ENCODE measurements at places on chromosomes 16 and 17.

DNA sequence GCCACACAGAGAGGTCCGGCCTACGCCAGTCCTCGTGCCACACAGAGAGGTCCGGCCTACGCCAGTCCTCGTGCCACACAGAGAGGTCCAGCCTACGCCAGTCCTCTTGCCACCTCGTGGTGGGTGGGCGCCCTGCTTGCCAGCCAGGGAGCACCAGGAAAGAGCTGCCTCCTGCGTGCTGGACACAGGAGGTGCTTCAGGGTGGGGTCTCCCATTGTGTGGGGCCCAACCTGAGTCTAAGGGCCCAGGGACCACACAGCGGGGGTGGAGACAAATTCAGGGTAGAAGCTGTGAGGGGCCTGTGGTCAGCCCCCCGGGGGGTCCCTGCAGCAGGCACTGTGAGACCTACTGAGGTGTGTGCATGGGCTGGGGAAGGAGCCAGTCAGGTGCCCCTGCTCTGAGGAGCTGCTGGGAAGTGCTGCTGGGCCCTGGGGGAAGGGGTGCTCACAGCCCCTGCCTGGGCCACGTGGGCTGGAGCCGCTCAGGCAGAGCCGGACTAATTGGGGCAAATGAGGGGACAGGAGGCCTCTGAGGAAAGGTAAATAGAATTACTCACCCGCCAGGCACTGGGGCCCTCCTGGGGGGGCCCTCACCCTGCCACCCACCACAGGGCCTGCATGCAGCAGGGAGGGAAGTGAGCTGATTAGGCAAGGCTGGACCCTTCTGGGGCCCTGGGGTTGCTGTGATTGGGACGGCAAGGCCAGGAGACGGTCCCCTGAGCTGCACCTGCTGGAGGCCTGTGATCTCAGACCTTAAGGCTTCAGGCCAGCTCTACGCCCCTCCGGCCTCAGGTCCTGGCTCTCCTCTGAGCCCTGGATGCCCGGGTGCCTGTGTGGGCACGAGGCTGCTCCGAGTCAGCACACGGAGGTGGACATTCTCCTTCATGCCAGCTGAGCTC, 11.0 kb downstream of the GCGR start:
- no peak for DNase-seq

- no peak for DNase-seq
These were observed 185.9 kb downstream of the RGS9 start for GRCh38 chr17:65323049-65323448.

GRCh38 chr16:54145881-54146280, 140.7 kb downstream of the IRX3 start:
- no peak for DNase-seq

GRCh38 chr17:45388604-45389325, 43.9 kb downstream of the ARHGAP27 start:
- DNase-seq = no peak

DNA sequence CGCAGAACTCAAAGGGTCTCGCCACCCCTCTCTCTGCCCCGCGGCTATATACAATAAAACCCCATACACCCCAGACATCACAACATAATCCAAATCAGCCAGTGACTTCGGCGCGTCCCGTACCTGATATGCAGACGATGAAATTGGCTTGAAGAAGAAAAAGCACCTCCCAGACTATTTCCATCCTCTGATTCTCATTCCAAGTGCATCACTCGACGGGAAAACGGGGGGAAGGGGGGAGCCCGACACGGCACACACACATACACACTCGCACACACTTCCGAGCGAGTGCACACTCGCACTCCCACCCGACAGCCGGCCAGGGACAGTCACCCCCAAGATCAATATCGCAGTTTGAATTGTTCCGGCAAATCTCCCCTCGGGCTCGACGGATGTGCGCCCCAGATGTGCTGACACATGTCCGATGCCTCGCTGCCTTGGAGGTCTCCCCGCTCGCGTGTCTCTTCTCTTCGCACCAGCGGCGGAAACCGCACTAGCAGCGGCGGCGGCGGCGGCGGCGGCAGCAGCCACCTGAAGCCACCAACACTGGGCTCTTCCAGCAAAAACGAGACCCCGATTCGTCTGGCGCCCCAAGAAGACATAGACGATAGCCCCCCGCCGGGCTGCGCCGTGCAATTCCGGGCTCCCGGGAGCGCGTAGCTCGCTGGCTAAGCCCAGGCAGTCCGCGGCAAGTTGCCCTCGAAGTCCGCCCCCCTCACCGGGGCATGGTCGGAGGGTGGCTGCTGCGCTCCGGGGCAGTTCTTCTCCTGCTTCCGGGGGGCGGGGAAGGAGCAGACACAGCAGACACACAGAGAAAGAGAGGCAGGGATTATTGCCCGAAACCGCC, 688 bp downstream of the CA10 start:
- no peak for DNase-seq

GRCh38 chr17:63571632-63572310, 21.5 kb downstream of the DCAF7 start:
- DNase-seq = no peak

GRCh38 chr17:17500999-17501605, 4.9 kb upstream of the RASD1 start:
- no peak for DNase-seq

DNA sequence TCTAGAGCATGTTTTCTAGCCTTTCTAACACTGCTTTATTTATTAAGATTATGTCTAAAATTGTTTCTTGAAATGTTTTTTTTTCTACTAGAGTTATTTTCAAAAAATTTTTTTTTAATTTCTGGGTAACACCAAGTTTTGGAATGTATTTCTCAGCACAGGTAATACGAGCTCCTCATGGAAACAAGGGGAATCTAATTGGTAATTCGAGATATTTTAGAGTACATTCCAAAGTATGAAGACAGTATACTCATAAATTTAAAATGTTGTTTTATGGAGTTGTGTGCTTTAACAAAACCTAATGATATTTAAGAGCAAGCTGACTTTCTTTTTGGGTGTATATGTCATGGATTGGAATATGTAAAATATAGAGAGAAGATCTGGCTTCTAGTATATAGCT, 42.4 kb downstream of the OMG start:
- no peak for DNase-seq

- DNase-seq = no peak
These were observed 22.8 kb upstream of the MTSS2 start for GRCh38 chr16:70708366-70709246.

DNA sequence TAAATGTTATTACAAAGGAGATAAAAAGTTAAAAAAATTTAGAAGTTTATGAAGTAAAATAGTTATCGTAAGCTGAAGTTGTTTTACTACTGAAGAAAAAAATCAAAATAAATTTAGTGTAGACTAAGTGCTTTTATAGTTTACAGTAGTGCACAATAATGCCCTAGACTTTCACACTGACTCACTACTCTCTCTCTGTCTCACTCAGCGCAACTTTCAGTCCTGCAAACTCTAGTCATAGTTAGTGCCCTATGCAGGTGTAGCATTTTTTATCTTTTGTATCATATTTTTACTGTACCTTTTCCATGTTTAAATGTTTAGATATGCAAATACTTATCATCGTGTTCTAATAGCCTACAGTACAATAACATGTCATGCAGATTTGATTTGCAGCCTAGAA, 17.7 kb upstream of the TOM1L1 start:
- no peak for DNase-seq

GRCh38 chr17:57168695-57169094, 83.6 kb downstream of the AKAP1 start:
- no peak for DNase-seq

GRCh38 chr17:7440113-7440833, 961 bp downstream of the FGF11 start:
- no peak for DNase-seq

DNA sequence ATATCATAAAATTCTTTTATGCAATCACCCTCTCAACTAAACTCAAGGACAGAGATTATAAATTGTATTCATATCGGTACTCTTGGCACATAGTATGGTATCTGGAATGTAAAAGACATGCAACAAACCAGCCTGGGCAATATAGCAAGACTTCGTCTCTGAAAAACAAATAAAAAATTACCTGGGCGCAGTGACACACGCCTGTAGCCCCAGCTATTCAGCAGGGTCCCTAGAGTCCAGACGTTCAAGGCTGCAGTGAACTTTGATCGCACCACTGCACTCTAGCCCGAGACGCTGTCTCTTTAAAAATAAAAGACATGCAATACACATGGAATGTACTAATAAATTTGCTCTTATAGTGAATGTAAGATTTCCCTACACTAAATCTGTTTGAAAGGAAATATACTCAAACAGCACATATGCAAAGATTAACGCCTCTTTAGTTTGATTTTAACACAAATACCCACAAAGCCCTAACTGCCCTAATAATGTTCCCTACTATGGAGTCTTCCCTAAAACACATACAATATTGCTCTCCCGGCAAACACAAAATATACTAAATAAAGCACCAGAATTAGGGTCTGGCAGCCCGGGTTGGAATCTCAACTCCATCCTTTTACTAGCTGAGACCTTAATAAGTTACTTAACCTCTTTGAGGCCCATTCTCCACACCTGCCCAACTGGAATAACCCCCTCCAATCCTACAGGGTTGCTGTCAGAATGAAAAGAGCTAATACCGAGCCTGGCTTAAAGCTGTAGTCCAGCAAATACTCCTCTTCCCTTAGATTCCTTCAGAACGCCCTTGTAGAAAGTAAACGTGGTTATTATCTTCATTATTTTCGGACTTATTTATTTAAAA, 1.2 kb downstream of the ABCA5 start:
- peak; percentile 34 for DNase-seq

DNA sequence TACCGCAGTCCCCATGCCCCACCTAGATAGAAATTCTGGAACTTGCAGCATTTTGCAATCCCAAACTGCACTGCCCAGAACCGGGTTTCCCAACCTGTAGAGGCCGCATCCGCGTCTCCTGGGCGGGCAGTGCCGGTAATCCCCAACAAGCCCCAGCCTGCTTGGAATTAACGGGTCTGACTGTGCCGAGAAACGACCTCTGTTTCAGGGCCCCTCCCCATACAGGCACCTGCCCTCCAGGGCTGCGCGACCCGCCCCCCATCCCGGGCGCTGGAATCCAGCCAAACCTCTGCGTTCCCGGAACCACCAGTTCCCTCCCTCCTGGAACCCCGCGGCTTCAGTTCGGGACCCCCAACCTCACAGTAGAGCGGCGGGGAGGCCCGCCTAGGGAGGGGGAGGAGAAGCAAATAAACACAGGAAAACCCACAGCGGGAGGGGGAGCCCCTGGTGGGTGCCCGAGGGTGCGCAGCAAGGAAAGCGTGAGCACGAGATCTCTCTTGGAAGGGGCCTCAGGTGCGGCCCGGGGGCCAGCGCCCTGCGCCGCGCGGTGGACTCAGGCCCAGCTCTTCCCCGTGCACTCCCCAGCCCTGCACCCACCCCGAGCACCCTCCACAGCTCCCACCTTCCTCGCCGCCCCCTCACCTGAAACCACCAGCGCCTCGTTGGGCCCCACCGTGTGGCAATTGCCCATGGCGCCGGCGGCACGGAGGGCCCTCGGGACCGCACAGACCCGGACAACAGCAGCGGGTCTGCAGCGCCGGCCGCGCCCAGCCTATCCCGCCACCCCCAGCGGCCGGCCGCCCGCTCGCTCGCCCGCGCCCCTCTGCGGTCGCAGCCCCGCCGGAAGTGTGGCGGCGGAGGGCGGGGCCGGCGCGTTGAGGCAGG, at the start of gene FLOT2:
FLOT2 (minus strand) TSS at position 850 of the 885 bp plus-strand sequence; CDS start at position 691, 159 bp downstream.
- peak; percentile 92 for DNase-seq

- peak; percentile 44 for DNase-seq
These were observed 23.0 kb downstream of the SLC35G3 start for GRCh38 chr17:35170968-35171771.

GRCh38 chr16:11691771-11692170, 23.5 kb downstream of the SNN start:
- DNase-seq = no peak

GRCh38 chr17:33551911-33552310, 258.8 kb upstream of the ASIC2 start:
- no peak for DNase-seq

DNA sequence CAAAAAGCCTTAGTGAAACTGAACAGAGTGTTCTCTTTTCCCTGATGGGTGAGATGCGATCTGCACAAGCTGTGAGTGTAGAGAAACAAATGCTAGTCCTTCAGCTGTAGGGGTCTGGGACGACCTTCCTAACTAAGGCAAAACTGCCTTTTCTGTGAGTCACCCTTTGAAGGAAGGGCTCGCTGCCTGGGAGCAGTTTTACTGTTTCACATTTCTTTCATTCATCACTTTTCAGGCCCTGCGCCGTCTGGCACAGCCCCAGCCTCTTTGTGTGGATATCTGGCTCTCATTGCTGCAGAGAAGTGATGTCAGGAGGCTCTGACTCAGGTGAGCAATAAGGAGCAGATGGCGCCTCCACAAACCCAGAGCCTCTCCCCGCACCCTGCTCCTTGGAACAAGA, 57.4 kb downstream of the HS3ST3A1 start:
- DNase-seq = peak; percentile 71

- no peak for DNase-seq
These were observed 36.7 kb downstream of the CTU2 start for GRCh38 chr16:88742896-88743605.

DNA sequence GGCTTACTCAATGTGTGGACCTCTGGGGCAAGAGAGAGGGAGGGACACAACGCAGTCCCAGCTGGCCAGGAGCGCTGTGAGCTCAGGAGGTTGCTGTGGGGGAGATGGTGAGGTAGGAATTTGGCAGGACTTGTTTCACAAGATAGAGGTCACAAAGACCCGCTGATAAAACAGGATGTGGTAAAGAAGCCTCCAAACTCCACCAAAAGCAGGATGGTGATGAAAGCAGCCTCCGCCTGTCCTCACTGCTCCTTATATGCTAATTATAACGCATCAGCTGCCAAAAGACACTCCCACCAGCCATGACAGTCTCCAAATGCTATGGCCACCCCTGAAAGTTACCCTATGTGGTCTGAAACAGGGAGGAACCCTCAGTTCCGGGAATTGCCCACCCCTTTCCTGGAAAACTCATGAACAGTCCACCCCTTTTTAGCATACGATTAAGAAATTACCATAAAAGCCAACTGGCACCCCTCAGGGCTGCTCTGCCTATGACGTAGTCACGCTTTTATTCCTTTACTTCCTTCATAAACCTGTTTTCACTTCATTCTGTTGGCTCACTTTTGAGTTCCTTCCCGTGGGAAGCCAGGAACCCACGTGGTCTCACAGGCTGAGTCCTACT, 5.3 kb upstream of the EIF4A3 start:
- no peak for DNase-seq

DNA sequence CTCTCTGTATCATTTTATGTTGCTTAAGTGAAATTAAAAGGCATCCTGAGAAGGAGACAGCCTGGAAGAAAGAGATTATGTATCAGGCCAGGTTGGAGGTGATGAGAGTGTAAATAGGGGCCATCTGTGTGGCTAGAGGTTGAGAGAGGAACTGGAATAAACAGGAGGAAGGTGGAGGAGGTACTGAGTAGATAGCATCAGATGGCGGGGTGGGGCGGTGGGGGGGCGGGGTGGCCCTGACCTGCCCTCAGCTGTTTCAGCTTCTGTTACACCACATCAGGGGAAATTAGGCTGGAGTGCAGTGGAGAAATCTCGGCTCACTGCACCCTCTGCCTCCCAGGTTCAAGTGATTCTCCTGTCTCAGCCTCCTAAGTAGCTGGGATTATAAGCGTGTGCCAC, 6.9 kb upstream of the KCNG4 start:
- DNase-seq = no peak

GRCh38 chr16:81204798-81205680, 33.5 kb upstream of the BCO1 start:
- peak; percentile 26 for DNase-seq

- DNase-seq = no peak
These were observed 28.6 kb downstream of the EPN2 start for GRCh38 chr17:19265755-19266154.

All from RWPE1 (cell line).